ENCODE measurements at places on chromosomes 6 and 20. TPM values are rescaled to one million over a fixed set of nuclear protein-coding genes. Genes with fewer than 3 reads are reported as not detected.

Gene CLPSL1
- total RNA-seq = not detected

Gene SMLR1
- total RNA-seq = not detected

Gene ZNF343
- 14.3 TPM for total RNA-seq

Gene CNR1
- not detected for total RNA-seq

Gene PRL
- total RNA-seq = not detected

Gene KHDC1L
- not detected for total RNA-seq

Gene BANF2
- total RNA-seq = not detected

Gene OPRM1
- not detected for total RNA-seq

Gene NTSR1
- 0.09 TPM for total RNA-seq

Gene SLC25A27
- total RNA-seq = 16.1 TPM

Data from smooth muscle cell of bladder (primary cell).